ENCODE measurements at places on chromosomes 7 and 10.

- DNase-seq = no peak
Observed at GRCh38 chr7:75611557-75612178, 119.5 kb downstream of the SPDYE5 start.

DNA sequence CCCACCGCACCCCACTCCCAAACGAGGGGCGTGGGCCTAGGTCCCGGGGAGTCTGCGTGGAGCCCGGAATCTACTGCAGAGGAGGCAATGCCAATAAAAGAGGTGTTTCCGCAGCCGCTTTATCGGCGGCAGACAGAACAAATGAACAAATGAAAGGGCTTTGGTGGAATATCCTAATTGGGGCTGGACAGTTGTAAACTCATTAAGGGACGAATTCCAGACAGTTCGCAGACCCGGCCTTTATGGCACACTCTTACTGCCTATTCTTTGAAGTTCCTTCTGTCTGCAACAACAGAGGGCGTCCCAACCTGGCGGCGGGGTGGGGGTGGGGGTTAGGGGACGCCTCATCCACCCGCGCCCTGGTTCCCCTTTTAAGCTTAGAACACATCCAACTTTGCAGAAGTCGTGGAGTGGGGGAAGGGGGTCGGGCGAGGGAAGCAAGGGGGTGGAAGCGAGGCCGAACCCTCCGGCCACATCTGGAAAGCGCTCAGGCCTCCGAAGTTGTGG, 4.1 kb downstream of the HOXA9 start:
- no peak for DNase-seq

- no peak for DNase-seq
Observed at GRCh38 chr10:79269443-79269842, 77.8 kb upstream of the PPIF start.

GRCh38 chr7:28879105-28879504, 79.0 kb downstream of the TRIL start:
- no peak for DNase-seq

DNA sequence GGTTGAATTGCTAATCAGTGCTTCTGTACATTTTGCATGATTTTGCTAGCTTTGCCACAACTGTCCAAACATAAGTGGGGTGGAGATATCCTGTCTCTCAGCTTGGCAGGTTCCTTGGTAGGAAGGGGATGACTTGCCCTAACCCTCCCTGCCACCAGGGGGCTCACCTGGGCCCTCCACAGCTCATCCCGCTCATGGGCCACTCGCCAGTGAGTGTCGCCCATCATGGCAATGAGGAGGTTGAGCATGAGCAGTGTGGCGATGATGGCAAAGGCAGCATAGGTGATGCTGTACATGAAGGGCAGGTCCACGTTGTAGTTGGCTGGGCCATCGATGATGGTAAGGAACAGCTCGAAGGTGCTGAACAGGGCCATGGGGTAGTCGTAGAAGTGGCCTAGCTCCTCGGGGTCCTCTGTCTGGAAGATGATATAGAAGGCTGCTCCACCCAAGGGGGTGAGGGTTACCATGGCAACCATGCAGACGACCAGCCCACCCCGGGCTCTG, 12.2 kb downstream of the TRPV6 start:
- no peak for DNase-seq

DNA sequence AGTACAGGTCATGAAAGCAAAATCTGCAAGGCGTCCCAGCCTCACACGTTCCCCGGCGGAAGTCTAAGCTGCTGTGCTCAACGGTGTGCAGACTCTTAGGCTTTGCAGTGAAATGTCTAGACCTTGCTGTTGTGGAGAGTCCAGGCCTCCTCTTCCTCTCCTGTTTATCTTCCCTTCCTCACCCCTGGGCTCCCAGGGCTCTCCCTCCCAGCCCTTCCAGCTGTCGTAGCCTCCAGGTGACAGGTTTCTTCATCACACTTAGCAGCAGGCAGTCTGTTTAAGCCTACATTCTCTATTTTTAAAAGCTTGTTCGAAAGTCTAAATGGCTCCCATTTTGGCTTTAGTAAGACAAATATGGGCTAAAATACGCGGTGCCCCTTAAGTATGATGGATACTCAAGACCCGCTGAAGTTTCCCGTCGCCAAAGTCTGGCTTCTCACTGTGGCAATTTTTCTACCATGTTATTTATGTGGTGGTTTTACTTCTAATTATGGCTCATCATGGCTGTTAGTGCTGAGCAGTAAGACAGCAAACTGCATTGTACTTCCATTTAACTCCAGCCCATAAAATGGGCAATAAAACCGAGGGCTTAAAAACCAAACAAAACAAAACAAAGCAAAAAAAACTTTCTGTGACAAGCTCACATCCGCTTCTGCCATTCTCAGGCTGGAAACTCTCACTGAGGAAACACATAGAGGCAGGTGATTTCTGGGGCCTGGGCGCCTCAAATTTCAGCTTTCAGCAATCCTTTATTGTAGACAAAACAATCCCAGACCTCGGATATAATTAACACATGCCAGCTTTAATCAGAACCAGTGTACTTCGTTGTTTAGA, 243.2 kb downstream of the SNX10 start:
- no peak for DNase-seq
